ENCODE measurements at places on chromosomes 7 and 10.

DNA sequence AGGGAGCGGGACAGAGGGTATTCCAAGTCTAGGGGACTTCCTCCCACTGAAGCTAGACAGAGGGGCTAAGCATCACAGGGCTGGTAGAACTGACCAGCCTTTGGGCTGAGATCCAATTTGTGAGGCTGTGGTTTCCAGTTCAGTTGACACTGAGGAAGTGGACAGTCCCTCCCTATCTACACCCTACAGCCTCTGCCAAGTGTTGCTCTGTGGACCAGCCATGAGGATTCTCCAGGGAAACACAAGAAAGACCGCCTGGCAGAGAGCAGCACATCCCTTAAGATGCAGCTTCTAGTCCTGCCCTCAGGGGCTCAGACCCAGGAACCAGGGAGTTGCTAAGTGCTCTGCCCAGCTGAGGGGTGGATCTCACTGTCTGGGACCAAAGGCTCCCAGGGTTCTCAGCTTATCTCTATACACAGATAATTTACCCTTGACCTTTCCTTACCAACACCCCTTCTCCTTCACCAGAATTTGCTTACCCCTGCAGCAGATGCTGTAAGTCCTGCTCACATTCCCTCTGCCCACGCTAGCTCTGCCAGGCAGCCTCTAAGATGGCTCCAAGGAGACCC is 252.0 kb downstream of the SKIDA1 start:
- no peak for DNase-seq

DNA sequence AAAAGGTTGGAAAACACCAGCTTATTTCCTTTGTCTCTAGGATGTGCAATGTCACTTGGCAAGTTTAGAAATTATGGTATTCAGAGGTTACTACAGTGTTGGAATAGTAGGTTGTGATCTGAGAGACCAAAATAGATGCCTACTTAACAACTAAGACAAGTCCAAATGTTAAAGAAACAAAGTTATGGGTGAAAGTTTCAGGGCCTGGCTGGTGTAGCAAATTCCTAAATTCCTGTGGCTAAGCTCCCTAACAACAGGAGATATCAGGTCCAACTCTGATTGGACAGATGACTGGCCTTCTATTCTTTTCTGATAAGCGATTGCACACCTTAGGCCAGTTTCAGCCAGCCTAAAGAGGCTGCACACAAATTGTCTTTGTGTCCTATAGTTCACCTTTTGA is 873.5 kb downstream of the REEP3 start:
- no peak for DNase-seq

GRCh38 chr10:92126100-92126650 is 164.7 kb downstream of the CPEB3 start:
- no peak for DNase-seq

- DNase-seq, result no peak
These were observed 8.8 kb upstream of the ZNF503 start for GRCh38 chr10:75410132-75411005.

DNA sequence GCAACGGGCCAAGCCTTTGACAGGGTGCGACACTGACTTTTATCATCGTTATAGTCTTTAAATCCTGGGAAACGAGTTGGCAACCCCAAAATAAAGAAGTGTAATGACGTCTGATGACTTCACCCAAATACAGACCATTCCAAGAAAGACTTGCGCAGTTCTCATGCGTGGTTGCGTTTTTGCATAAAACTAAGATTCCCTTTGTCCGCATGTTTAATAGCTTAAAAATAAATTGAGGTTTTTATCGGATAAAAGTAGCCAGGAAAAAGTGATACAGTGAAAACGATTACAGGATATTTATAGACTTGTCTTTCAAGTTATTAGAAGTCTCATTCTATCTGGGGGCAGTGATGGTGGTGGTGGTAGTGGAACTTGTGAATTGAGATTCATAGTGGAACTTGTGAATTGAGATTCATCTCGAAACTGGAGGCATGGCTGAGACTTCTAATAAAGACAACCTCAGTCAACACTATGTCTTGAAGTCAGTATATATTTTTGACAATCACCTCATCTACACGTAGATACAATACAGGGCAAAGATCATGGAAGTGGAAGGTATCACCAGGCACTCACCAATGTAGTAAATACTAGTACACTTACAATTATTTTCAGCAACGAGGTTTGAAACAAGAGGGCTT is 1.2 kb upstream of the NAMPT start:
- no peak for DNase-seq

GRCh38 chr10:128574581-128575210 is 448.5 kb upstream of the MKI67 start:
- no peak for DNase-seq

DNA sequence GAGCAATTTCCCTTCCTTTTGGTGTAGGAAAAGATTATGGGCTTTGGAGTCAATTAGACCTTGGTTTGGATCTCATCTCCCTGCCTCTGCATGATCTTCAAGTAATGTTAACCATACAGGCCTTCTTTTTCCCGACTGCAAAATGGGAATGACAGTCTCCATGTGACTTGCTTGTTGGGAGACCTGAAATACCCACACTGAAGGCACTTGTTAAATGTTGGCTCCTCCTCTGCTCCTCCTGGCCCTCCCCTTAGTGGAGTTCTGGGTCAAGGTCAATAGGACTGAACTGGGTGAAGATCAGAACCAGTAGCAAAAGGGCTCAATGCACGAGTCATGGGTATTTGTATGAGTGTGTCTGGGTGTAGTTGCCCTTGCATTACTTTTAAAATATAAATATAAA is 179.4 kb upstream of the PRR15 start:
- no peak for DNase-seq

GRCh38 chr10:82041018-82041417 is 166.0 kb downstream of the NRG3 start:
- no peak for DNase-seq

- no peak for DNase-seq
These were observed 76.9 kb downstream of the SLC13A1 start for GRCh38 chr7:123122916-123123315.

- no peak for DNase-seq
These were observed 296.2 kb downstream of the MAGI2 start for GRCh38 chr7:79157281-79157680.

DNA sequence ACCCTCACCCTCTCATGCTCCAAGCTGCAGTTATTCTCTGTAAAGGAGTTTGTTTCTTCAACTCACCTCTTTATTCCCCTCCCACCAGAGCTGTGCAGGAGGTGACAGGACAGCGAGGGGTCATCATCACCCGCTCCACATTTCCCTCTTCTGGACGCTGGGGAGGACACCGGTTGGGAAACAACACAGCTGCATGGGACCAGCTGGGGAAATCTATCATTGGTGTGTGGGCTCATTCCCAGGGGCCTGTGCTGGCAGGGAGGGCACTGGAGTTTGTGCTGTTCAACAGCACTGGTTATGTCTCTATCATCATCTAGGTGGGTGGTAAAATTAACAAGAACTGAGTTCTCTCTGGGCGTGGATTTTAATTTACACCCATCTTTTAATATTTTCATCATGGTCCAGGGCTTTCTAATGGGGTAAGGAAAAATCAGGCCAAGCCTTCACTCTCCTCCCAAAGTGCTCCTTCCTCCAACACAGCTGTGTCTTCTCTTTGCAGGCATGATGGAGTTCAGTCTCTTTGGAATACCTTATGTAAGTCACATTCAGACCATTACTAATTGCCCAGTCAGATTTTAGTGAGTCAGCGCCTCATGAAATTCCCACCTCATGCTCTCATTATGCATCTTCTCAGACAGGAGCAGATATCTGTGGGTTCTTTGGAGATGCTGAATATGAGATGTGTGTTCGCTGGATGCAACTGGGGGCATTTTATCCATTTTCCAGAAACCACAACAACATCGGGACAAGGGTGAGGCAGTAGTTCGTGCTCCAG is 61.6 kb downstream of the PRSS58 start:
- DNase-seq, result no peak

- DNase-seq, result no peak
These were observed 9.1 kb downstream of the PRKG1 start for GRCh38 chr10:51083356-51083853.

DNA sequence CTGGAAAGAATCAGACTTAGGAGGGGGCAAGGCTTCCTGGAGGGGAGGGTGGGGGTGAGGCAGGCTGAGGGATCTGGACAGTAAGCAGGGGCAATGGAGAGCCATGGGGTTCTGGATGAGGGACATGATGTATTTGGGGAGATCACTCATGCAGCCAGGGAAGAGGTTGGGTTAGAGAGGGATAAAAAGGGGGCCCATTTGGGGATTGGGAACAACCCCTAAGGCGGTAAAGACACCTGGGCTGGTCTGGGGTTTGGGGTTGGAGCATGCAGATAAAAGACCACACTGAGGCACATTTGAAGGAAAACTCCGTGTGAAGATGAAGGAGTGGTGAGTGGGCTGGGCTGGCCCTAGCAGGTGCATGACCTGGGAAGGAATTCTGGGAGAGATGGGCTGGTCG is 30.8 kb downstream of the HIF1AN start:
- DNase-seq, result no peak

- no peak for DNase-seq
These were observed 2.5 kb downstream of the LBX1 start for GRCh38 chr10:101226491-101227428.

DNA sequence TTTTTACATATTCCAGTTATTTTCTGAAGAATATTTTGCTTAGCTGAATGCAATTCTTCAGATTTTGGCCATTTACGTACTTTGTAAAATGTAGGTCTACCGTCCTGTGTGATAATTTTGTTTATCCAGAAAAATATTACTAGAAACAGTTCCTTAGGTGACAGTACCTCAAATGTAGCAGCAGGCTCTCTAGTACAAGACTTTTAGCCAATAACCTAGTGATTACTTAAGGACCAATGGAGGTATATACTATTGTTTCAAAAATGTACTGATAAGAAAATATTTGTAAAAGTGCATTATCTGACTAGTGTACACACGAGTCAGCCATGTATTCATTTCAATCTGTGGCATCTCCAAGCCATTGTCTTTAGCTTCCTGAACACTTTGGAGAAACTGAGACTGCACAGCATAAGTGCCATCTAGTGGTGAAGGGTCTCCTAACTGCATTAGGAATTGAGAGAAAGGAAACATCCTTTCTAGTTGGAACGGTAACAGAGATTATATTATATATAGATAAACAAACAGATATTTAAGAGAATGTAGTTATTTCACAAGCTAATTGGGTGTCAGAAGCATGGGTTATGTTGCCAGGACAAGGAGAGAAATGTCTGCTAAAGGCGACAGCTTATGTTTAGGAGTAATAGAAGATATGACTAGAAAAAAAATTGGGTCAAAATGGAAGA is 23.7 kb downstream of the RTKN2 start:
- peak; percentile 66 for DNase-seq

GRCh38 chr7:32879460-32879859 is 12.1 kb downstream of the KBTBD2 start:
- peak; percentile 5 for DNase-seq

DNA sequence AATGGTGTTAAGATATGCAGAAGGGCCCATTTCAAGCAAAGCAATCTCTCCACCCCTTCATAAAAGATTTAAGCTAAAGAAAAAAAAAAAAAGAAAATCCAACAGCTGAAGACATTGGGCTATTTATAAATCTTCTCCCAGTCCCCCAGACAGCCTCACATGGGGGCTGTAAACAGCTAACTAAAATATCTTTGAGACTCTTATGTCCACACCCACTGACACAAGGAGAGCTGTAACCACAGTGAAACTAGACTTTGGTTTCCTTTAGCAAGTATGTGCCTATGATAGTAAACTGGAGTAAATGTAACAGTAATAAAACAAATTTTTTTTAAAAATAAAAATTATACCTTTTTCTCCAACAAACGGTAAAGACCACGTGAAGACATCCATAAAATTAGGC is 28.6 kb downstream of the PPP3CB start:
- DNase-seq, result no peak

DNA sequence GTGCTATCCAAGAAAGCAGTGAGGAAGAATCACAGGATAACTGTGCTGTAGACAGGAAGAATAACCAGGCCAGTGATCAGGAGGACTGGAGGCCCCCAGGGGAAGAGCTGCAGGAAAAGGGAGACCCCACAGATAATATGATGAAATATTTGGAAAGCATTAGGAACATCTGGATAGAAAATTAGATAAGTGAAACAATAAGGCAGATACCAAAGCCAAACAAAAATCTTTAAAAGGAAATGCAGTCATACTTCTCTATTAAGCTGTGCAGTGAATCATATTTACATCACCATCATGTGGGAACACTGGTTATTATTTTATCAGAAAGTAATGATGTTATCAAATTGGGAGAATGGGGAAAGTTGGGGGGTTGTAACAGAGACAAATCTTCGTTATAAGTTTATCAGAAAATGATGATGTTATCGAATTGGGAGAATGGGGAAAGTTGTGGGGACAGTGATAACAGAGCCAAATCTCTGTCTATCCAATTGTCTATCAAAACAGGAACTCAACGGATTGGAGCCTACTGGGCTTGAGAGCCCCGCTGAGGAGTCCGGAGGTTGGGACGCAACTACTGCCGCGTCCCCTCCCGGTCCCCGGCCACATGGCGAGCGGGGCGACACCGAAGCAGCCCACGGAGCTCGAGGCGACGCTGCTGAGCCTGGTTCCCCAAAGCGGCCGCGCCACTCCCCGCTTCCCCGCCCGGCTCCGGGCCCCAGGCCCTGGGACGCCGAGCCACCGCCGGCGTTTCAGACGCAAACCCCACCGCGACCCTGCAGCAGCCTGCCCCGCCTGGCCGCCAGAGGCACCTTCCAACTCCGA is 14.0 kb upstream of the RALA start:
- DNase-seq, result no peak

GRCh38 chr10:83062871-83063270 is 1076.4 kb upstream of the GHITM start:
- no peak for DNase-seq

DNA sequence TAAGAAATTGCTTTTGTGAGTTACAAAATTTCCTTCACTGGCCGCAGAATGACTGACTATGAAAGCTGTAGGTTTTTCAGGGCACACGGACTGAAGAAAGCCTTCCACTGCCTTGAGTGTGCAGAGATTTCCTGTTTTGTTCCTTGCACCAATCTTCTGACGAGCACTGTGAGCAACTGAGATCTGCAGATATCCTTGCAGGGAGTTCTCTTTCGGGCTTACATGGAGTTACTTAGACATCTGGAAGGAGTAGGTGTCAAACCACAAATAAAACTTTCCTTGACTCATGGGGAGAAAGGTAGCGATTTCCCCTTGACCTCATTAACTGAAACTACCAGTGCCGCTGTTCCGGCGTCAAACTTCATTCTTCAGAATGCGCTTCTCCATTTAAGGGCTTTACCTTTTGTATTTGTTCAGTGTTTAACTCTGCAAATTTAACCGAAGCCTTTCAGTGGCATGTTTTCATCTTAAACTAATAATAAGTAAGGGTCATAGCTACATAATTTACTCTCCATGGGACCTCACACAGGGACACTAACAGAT is 1175.3 kb downstream of the GATA3 start:
- DNase-seq, result no peak

- no peak for DNase-seq
These were observed 100.9 kb downstream of the WDR37 start for GRCh38 chr10:1156921-1157614.

GRCh38 chr7:75979759-75980429 is 14.5 kb downstream of the TMEM120A start:
- no peak for DNase-seq

- DNase-seq, result no peak
These were observed 50.1 kb upstream of the ELN start for GRCh38 chr7:73977619-73978618.

Measured in COR-L47 (cell line).